ENCODE measurements at places on chromosomes 7 and 10.

- no peak for DNase-seq
Measured at GRCh38 chr10:132063432-132063831, 2.3 kb upstream of the JAKMIP3 start.

- DNase-seq, result no peak
Measured at GRCh38 chr7:45663167-45663921, 89.2 kb downstream of the ADCY1 start.

- no peak for DNase-seq
Measured at GRCh38 chr10:89857431-89858042, 156.1 kb downstream of the KIF20B start.

- DNase-seq, result no peak
Measured at GRCh38 chr10:122010405-122011050, 21.6 kb downstream of the TACC2 start.

GRCh38 chr7:26329520-26330255 is 38.0 kb downstream of the SNX10 start:
- no peak for DNase-seq

DNA sequence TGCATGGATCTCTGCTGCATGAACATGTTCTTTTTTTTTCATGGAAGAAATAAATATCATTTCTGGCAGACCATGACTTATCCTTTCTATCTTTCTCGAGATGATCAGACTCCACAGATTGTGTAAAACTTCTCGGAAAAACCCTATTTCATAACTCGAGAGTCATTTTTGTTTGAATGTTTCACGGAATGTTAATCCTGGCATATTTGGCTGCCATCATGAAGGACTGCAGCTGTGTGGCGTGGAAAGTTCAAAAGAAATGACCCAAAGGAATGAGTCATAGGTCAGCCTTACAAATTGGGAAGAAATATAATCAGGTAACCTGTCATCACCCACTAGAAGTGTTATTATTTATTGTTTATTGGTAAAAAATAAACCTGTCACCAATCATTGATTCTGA is 566.8 kb downstream of the SDK1 start:
- DNase-seq, result no peak

- DNase-seq, result no peak
Measured at GRCh38 chr7:47771336-47771989, 176.8 kb downstream of the PKD1L1 start.

- DNase-seq, result no peak
Measured at GRCh38 chr10:2236876-2237275, 499.6 kb upstream of the ADARB2 start.

- DNase-seq, result no peak
Measured at GRCh38 chr7:1078985-1079384, 8.9 kb upstream of the GPER1 start.

- DNase-seq, result no peak
Measured at GRCh38 chr7:55271069-55271626, 94.0 kb upstream of the LANCL2 start.

DNA sequence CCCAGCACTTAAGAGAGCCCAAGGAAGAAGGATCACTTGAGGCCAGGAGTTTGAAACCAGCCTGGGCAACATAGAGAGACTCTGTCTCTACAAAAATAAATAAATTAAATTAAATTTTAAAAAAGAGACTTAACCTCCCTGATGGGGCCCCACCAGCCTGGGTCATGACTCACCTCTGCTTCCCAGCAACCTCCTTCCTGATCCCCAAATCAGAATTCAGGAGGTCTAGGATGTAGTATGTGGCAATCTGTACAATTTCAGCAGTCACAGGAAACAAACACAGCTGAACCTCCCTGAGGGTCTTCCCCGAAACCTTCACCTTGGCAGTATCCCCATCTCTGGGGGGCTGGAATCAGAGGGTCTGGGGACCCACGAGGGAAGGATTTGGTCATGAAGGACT is 9.7 kb upstream of the PPP1R35 start:
- DNase-seq, result no peak

- peak; percentile 82 for DNase-seq
Measured at GRCh38 chr7:143380260-143380645, 892 bp upstream of the ZYX start.

GRCh38 chr10:65818990-65819389 is 1106.8 kb upstream of the LRRTM3 start:
- no peak for DNase-seq

GRCh38 chr7:134016223-134016941 is 110.8 kb upstream of the LRGUK start:
- no peak for DNase-seq

DNA sequence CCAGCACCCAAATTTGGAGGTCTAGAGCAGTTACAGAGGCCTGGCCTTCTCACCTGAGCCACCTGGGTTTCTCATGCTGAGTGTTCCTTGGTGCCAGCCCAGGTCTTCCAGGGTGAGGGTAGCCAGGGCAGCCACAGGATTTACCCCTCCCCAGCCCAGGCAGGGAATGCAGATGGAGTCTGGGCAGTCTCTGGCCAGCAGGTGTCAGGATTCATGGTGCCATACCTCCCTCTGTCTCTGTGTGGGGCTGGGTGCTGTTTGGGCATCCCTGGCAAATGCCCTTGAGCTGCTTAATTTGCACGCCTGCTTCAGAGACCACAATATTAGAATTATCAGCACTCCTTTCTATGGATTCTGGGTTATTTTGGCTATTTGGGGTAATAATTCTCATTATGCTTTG is 246.7 kb downstream of the GFRA1 start:
- no peak for DNase-seq

GRCh38 chr7:142174441-142174840 is 62.9 kb downstream of the MGAM2 start:
- no peak for DNase-seq

- no peak for DNase-seq
Measured at GRCh38 chr10:26550774-26551526, 112.8 kb downstream of the APBB1IP start.

DNA sequence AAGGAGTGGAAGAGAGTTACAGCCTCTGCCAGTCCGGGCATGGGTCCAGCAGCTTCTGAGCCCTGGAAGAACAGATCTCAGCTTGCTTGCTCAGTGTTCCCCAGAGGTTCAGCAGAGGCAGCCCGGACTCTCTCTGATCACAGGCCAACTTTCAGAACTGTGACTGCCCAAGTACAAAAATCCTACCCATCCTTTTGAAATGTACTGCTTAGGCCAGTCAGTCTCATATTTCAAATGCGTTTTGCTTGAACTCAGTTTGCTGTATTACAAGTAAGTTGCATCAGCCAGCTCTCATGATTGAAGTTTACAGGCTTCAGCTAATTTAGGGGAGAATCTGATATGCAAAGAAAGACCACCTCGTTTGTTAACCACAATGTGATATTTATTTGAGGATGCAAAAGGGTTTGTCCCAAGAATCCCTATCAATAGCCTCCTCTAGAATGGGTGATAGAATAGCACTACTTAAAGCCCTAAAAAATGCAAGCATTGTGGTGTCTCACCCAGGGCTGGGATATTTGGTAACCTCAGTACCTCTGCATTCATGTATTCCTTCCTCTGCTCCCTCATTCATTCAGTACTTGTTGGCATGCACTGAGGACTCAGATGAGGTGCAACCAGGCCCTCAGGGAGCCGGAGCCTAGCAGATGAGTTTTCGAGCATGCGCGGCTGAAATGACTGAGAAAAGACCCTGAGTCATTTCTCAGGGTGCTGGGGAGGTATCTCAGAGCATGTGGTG is 7.0 kb downstream of the AIMP2 start:
- DNase-seq, result no peak

- DNase-seq, result no peak
Measured at GRCh38 chr10:132946-133898, 2.0 kb upstream of the ZMYND11 start.

GRCh38 chr10:124200011-124200410 is 106.6 kb upstream of the CHST15 start:
- DNase-seq, result no peak

DNA sequence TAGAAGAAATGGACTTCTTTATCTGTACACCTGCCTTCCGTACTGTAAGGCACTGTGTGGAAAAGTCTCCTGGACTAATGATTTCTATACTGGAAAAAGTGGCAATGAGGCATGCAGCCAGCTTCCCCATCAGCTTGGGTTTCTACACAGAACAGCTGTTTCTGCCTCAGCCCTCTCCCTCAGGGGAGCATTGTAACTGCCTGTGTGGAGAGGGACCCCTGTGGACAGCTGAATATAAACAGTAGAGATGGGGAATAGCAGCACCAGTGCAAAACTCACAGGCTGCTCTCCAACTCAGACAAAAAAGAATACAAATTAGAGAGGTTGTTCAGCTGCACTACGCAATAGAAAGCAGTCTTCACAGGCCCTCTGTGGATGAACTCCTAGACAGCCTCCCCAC is 451.3 kb upstream of the MBL2 start:
- DNase-seq, result no peak

DNA sequence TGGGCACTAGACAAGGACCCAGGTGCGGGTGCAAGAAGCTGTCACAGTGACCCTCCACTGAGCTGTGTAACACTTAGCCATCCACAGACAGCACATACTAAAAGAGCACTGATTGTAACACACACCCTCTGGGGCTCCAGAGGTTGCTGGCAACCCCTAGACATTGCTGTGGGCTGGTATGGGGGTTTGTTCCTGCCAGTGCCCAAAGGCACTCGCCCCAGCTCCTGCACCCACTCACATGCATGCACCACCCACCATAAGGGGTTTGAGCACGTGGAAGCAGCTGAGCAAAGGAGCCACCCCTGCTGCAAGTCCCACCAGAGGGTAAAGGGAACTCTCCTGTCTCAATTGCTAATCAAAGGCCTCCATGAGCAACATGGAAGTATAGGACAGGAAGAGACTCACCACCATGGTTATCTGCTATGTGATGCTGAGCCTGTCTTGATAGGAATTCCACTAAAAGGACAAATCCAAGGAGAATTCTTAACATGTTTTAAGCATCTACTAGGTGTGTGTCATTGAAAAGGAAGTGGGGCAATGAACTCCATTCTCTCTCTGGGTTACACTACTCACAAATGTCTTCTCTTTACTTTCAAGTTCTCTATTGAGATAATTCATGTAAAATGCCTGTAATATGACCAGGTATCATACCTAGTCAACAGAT is 103.1 kb downstream of the GFRA1 start:
- DNase-seq, result no peak

DNA sequence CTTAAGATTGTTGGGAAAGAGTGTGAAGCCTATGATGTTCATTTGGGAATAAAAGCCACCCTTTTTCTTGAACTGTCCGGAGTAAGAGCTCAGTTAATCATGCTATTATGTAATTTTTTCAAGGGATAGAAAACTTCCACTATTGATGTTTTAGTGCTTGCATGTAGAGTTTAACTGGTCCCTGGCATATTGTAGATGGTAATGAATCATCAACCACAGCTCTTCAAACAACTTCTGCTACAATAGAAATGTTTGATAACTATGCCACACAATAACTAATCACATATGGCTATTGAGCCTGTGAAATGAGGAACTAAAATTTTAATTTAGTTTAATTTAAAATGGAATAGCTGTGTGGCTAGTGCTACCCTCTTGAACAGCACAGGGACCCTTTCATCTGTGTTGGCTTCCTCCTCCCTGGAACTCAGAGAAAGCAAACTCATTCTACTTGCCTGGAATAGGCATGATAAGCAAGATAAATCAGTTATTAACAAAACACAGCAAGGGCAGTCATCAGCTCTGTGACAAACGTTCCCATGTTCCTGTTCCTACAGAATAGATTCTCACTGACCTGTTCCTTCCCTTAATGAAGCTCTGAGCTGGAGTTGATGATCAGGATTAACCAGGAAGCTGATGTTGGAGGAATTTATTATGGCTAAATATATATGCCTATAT is 4.9 kb upstream of the SRI start:
- DNase-seq, result no peak

DNA sequence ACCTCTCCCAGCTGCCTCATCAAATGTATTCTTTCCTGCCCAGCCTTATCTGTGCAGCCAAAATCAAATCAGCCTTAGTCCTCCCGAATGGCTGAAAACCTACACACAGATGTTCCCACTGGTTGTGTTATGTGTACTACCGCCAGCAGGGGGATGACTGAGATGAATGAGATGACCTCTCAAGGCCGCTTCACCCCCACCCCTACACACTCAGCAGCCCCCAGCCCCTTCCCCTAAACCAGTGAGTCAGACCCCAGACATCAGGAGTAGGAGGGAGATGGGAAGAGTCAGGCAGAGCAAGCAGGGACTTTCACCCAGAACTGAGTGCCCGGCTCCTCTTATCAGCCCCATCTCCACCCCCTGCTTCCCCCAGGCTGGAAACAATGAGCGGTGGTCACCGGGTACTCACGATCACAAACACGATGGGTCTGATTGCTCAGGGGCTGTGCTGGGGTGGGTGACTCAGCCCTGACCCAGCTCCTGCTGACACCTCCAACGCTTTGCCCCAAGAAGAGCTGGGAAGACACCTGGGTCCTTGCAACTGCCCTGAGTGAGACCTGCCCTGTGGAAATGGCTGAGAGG is 6.5 kb upstream of the C10orf105 start:
- peak; percentile 71 for DNase-seq

GRCh38 chr10:491667-492424 is 197.6 kb downstream of the DIP2C start:
- DNase-seq, result no peak

DNA sequence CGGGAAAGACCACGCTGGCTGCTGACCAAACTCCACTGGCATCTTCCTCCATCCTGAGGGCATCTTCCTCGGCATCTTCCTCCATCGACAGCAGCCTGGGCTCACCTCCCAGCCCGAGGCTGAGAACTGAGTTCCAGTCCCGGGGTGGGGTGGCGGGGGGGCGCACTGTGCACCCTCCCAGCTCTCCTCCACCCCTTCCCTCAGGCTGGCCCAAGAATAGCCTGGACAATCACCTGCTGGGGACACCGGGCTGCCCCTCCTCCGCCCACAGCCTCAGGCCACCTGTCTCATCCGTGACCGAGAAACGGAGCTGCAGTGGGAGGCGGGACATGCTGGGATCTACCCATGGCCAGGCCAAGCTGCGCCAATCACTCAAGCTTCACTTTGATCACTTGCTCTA is 37.2 kb downstream of the DIP2C start:
- no peak for DNase-seq

DNA sequence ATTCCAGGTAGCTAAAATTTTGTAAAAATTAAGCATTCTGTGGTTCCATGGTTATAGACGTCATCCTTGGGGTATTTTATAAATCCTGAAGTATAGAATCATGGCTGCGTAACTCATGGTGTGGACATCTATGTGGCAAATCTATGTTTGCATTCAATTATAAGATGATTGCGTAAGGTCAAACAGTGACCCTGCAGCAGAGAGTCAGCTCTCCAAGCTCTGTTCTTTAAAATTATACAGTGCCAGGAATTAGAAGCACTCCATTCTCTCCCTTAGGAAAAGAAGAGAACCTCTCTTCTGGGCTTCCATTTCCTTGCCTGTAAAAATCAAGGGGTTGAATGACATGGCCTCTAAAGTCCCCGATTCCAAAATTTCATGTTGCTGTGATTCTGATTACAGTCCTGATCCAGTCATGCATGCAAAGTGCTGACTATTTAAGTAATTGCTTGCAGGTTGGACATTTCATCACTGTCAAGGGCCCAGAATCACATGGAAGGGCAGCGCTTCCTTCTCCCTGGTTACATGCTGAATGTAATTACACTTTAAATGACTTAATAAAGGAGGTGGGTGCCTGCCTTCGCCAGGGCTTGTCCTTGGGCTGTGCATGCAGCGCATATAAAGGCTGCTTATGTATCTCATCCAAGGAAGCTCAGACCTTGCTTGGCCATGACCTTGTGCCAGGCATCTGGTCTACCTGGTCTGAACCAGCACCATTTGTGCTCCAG is 550.7 kb downstream of the TYW1 start:
- DNase-seq, result no peak

GRCh38 chr7:36109013-36109627 is 43.9 kb upstream of the EEPD1 start:
- no peak for DNase-seq
